ENCODE measurements at places on chromosomes 7 and 10.
A peak's percentile ranks its signal among the peaks of the same experiment; 100 is the strongest.

DNA sequence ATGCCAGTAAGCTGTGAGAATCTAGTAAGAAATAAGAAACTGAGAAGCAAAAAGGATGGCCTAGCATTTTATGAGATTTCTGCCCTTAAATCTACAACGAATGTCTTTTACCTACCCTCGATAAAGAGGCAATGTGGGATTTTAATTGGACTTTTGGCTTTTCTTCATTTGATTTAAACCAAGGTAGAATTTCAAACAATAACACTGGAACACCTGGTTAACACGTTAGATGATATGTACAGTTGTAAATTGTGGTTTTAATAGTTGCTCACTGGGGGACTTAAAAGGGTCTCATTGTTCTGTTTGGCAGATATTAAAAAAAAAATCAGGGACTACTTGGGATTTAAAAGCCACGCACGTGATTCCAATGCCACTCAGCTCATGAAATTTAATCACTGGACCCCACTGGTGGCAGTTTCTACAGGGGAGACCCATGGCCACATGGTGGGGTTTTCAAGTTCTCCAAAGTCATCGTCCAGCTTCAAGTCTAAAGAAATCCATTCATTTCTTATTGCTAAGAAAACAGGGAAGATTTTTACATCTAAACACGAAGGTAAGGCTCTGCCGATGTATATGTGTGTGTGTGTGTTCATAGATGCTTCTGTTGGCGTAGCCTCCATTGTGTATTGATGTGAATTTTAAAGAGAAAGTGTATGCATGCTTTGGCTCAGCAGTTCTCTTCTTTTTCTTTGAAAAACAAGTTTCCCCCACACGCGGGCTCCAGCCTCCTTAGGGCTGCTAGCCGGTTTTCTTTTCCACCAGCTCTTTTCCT lies 588.6 kb upstream of the MKI67 start:
- no peak for DNase-seq

GRCh38 chr7:73879977-73880681 lies 19.2 kb downstream of the TMEM270 start:
- peak; percentile 96 for DNase-seq

DNA sequence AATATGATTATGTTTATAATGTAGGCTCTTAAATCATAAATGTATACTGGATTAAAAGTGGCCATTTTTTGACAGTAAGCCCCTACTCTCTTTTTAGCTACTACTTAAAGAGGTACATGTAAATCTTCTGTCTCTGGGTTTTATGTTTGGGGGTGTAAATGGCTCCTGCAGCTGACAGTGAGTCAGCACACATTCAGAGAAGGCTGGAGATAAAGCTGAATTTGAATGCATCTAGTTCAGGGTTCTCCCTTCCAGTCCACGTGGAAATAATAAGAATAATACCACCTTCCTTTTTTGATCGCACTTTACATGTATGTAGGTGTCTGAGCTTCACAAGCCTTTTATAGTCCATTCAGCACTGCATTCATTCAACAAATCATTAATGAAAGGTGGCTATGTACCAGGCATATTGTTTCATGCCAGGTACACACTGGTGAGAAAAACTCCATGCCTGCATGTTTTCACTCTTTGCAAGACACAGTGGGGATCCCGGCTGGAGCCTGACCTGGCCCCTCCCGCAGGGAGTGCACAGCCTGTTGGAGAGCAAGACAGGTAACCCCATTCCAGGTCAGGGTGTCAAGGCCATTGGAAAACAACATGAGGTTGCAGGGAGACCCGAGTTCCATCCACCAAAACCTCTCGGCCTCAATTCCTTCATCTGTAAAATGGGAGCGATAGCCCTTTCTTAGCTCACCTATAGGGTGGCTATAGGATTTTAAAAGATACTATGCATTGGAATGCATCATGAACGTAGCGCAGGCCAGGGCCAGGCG lies 107.5 kb upstream of the ANLN start:
- DNase-seq, result no peak

GRCh38 chr10:70145166-70145665 lies 1.3 kb downstream of the TYSND1 start:
- peak; percentile 9 for DNase-seq

DNA sequence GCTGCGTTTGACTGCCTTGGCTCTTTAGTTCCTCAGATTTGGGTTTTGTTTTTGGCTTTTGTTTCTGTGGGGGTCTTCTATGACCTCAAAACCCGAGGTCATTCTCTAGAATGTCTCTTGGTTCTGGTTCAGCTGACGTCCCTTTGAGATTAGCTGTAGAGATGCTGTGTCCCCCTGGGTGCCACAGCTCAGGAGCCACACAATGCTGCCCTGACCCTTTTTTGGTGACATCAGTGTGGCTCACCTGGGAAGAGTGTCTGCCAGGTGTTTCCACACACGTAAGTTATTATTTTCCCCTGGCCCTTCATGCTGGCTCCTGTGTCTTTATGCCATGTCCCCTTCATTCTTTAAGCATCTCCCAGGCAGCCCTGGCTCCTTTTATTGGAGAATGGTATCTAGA lies 89.8 kb upstream of the DDC start:
- DNase-seq, result no peak

GRCh38 chr10:124319926-124320391 lies 98.8 kb downstream of the OAT start:
- peak; percentile 90 for DNase-seq

- DNase-seq, result peak; percentile 39
These were observed 101.9 kb upstream of the HGF start for GRCh38 chr7:81871606-81872265.

GRCh38 chr7:124989911-124990310 lies 60.3 kb upstream of the POT1 start:
- no peak for DNase-seq

DNA sequence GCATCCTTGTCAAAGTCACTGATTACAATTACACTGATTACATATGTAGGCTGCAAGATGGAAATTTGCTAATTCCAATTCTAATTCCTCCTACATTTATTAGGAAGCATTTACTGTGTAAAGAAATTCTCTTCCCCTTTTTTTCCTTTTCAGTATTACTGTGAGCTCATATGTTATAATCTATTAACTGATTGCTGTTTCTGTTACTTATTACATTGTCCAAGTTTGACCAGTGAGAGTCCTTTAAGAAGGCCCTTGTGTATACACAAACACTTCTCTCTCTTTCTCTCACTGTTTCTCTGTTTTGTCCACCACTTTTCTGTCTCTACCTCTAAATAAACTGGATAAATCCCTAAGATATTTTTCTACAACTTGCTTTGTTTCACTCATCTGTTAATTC lies 31.5 kb downstream of the PHF14 start:
- no peak for DNase-seq

DNA sequence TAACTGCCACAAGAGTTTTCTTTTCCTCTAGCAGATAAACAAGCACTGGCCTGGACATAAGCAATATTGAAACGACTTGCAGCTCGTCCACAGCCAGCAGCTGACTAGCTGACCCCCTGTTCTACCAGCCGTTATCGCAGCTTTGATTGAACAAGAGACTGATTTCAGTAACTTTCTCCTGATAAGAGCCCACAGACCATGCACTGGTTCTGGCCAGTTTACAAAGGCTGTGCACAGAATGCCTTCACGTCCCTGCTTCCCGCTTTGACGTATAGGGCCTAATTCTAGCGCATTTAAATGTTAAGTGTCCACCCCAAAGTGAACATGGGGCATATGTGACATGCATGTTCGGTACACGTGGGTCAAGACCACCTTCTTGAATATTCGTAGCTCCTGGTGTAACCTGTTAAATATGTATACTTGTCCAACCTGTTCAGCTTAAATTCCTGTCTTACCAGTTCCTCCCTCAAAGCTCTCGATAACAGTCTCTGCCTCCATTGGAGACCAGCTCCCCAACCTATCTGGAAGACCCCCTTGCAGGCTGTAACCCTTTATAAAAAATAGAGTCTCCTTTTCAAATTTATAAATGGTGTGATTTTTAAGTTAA lies 69.2 kb downstream of the LYZL1 start:
- no peak for DNase-seq

DNA sequence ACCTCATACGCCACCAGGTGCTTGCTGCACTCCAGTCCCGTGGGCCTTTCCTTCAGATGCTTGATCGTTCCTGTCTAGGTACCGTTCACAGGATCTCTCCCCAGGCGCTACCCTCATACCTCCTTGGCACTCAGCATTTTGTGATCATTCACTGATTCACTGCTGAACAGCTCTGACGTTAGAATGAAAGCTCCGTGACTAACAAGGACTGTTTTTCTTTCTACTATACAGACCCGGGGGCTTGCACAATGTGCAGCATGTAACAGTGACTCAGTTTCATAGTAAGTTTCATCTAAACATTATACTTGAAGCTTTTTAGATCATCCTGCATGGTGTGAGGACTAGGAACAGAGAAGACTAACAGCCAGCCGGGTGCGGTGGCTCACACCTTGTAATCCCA lies 20.6 kb downstream of the KIN start:
- DNase-seq, result no peak

GRCh38 chr10:78139341-78139740 lies 105.7 kb downstream of the RPS24 start:
- no peak for DNase-seq

- no peak for DNase-seq
These were observed 81.3 kb downstream of the C10orf105 start for GRCh38 chr10:71638064-71638821.

GRCh38 chr7:147571436-147572185 lies 1019.0 kb upstream of the C7orf33 start:
- DNase-seq, result no peak
